ENCODE measurements at places on chromosomes 3 and 15.
A peak's percentile ranks its signal among the peaks of the same experiment; 100 is the strongest.

DNA sequence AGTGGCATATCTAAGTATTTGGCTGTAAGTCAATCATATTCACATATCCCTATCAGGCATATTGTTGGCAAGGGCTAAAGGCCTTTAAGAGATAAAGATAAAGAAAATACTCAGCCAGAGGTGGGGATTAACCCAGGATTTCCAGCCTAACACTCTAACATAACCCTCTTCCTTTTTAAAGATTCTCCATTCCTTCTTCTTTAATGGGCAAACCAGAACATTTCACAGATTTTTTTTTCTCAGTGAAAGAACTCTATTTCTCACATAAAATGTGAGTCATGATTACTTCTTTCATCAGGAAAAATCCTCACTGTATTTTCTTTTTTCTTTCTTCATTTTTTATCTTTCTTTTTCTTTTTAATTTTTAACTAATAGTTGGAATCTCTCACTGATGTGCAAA is 200.4 kb downstream of the NR1D2 start:
- no peak for DNase-seq

GRCh38 chr3:55144015-55144673 is 216.3 kb upstream of the LRTM1 start:
- DNase-seq = no peak

DNA sequence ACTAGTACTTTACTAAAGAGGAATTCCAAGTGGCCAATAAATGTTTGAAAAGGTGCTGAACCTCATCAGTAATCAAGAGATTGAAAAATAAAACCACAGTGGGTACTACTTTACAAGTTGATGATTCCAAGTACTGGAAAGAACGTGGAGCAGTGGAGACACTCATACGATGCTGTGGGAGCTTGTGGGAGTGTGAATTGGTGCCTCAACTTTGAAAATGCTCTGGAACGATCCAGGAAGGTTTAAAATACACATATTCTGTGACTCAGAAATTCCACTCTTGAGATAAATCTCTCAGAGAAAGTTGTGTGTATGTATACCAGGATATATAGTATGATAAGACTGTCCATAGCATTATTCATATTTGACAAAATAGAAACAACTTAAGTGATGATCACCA is 9.3 kb downstream of the LRCH3 start:
- no peak for DNase-seq

GRCh38 chr3:171743327-171744157 is 66.7 kb downstream of the PLD1 start:
- no peak for DNase-seq

GRCh38 chr15:71115567-71116351 is 488 bp downstream of the THSD4 start:
- no peak for DNase-seq

GRCh38 chr15:73328149-73328820 is 40.5 kb downstream of the HCN4 start:
- DNase-seq = no peak

DNA sequence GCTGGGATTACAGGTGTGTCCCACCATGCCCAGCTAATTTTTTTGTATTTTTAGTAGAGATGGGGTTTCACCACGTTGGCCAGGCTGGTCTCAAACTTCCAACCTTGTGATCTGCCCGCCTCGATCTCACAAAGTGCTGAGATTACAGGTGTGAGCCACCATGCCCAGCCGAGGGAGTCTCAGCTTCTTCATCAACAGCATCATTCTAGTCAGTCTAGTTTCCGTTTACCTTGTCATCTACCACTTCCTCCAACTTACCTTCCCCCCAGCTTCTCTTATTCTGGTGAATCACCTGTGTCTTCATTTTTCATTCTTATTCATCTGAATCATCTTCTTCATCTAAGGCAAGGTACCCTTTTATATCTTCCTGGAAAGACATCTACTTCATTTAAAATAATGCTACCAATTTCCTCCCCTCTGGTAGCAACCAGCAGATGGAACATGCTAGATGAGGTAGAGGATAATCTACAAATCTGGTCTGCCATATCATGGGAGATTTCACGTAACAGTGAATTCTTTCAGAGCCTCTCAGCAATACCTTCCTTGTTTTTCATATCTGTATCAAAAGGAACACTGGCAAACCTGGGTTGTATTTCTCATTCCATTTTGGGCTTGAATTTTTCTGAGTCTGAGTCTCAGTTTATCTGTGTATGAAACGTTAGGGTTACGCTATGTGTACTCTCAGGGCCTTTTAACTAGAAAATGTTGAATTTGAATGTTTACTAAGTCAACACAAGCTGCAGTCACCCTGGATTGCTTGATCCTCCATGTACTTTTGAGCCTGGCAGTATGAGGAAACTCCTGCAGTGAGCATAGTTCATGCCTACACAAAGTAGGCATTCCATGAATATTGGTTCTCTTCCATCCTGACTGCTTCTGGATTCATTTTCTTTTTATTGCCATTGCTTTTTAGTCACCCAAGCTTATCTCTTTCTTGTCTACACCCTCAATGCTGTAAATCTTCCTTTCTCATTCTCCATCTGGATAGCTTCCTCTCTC is 16.8 kb downstream of the LPP start:
- peak; percentile 40 for DNase-seq

DNA sequence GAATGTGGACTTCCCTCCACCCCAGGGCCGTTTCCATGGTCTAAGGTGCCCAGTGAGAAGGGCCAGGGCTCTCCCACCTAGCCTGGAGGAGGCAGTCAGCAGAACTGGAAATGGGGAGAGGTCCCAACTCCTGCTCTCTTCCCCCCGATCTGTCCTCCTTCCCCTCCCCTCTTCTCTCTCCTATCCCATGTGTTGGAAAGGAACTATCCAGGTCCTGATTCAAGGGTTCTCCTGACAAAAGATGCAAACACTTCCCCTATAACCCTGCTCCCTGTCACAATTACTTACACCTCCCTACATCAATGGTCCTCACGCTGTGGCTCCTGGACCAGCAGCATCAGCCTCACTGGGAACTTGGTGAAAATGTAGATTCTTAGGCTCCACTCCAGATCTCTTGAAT is 6.0 kb downstream of the CIB2 start:
- no peak for DNase-seq

DNA sequence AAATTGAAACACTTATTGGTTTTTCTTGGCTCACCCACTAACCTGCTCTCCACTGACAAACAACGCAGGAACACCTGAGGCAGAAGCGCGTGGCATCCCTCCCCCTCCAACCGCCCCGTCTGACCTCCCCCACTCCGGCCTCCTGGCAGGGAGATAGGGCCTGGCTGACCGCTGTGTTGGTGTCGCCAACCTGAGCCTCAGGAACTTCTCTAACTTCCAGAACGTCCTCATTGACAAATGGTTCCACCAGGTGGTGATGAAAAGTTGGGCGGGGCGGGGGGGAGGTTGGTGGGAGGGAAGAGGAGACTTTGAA is 22.8 kb downstream of the IL17RD start:
- no peak for DNase-seq

- DNase-seq = no peak
Observed at GRCh38 chr15:35562641-35563040, 16.7 kb upstream of the DPH6 start.

DNA sequence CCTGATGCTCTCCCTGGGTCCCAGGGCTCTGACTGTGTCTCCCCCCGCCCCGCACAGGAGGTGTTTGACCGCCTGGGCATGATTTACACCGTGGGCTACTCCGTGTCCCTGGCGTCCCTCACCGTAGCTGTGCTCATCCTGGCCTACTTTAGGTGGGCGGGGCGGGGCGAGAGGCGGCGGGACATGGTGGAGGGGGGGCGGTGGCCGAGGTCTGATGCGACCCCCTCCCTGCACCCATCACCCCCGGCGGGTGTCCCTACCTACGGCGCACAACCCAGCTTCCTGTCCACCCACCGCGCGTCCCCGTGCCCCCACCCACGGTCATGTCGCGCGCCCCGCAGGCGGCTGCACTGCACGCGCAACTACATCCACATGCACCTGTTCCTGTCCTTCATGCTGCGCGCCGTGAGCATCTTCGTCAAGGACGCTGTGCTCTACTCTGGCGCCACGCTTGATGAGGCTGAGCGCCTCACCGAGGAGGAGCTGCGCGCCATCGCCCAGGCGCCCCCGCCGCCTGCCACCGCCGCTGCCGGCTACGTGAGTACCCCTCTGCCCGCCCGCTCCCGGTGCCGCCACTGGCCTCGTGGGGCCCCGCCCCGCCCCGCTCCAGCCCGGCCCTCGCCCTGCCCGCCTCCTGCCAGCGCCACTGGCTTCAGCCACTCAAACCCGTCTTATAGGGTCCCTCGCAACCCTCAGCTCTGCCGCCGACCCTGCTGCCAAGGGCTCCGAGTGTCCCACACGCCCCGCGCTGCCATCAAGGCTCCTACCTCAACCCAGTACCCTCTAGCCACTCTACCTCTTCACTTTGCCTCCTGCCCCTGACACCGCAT is 21.0 kb downstream of the PTH1R start:
- no peak for DNase-seq

GRCh38 chr3:171700157-171700556 is 110.1 kb downstream of the PLD1 start:
- no peak for DNase-seq

DNA sequence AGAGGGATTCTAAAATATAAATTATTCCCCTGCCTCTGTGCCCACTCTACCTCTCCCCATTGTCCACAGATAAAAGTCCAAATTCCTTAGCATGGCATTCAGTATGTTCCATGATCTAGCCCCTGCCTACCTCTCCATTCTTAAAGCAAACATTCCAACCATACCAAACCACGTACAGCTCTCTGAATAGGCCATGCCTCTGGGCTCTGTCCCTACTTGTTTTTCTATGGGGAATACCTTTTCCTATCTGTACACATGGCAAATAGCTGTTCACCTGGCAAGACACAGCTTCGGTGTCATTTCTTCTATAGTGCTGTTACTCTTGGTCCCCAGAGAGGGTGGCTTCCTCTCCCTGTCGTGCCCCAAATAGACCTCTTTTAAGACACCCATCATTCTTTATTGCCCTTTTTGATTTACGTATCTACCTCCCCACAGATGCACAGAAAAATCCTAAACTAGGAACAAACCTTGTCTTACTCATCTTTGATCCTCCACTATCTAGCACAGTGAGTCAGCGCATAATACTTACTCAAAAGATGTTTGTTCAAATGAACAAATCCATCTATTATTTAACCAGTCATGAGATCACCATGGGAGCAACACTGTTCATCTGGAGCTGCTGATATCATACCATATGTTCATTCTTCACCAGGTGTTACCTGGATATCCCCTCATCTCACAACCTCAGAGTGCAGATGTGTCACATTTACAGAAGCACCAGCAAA is 329.8 kb downstream of the THSD4 start:
- no peak for DNase-seq

DNA sequence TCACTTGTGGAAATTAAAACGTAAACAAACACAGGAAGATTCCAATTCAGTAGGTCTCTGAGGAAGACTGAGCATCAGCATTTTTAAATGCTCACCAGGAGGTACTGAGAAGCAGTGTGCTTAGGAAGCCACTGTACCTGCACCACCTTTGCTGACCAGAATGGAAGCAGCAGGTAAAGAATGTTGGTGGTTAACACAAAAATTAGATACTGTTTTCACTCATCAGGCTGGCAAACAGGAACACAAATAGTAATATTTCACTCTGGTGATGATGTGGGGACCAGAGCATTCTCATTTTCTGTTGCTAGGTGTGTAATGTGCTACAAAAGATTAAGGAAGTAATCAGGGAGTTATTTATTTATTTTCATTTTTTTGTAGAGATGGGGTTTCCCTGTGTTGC is 29.9 kb upstream of the GHSR start:
- DNase-seq = no peak

GRCh38 chr15:82551646-82552247 is 11.5 kb upstream of the RPS17 start:
- DNase-seq = no peak
